ENCODE measurements at places on chromosomes 4 and X. TPM values are rescaled to one million over a fixed set of nuclear protein-coding genes. Genes with fewer than 3 reads are reported as not detected.

The SPRY1 gene
- 3.2 TPM for total RNA-seq

The ALB gene
- not detected for total RNA-seq

The PNCK gene
- 2.1 TPM for total RNA-seq

The GIMD1 gene
- total RNA-seq = not detected

The GNRHR gene
- total RNA-seq = 0.13 TPM

The AKAP4 gene
- not detected for total RNA-seq

The MAGEA4 gene
- not detected for total RNA-seq

The VEGFC gene
- 8.7 TPM for total RNA-seq

The CD38 gene
- not detected for total RNA-seq

The TIMM17B gene
- total RNA-seq = 28.2 TPM

The LINC00632 gene
- 0.53 TPM for total RNA-seq

The TCEAL6 gene
- not detected for total RNA-seq

The PCGF3 gene
- total RNA-seq = 40.1 TPM

The GABRB1 gene
- total RNA-seq = not detected

The ZAR1 gene
- total RNA-seq = not detected

The CXCL1 gene
- 4.2 TPM for total RNA-seq

The USP17L10 gene
- not detected for total RNA-seq

The PWWP3B gene
- 0.64 TPM for total RNA-seq

The SMIM10 gene
- not detected for total RNA-seq

The CYTL1 gene
- not detected for total RNA-seq

The SMARCA1 gene
- 5.6 TPM for total RNA-seq

The PARM1 gene
- not detected for total RNA-seq

The MAGEA1 gene
- not detected for total RNA-seq

The VEGFD gene
- total RNA-seq = 0.26 TPM
